ENCODE measurements at places on chromosomes 5 and 9. TPM values are rescaled to one million over a fixed set of nuclear protein-coding genes. Genes with fewer than 3 reads are reported as not detected.

DNA sequence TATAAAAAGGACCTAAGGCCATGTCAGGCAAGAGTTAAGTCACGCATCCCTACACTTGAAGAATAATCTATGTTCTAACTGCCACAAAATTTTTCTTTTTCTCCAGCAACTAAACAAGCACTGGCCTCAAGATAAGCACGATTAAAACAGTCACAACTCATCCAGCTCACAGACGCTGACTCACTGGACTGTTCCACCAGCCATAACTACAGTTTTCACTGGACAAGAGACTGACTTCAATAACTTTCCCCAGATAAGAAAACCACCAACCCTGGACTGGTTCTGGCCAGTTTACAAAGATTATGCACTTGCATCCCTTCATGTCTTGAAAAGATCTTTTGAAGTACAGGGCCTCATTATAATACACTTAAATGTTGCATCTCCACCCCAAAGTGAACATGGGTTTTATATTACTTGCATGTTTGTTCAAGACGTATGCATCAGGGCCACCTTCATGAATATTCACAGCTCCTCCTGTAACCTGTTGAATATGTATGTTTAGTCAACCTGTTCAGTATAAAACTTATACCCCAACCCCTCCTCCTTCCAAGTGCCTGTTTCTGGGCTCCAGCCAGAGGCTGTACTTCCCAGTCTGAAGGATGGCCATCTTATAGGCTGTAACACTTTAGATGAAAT, 129.3 kb upstream of the EPB41L4A start:
- no peak for DNase-seq

GRCh38 chr9:35341585-35341984, 148.3 kb upstream of the RUSC2 start:
- DNase-seq: peak; percentile 13

Gene SHISAL2B
- total RNA-seq: not detected

DNA sequence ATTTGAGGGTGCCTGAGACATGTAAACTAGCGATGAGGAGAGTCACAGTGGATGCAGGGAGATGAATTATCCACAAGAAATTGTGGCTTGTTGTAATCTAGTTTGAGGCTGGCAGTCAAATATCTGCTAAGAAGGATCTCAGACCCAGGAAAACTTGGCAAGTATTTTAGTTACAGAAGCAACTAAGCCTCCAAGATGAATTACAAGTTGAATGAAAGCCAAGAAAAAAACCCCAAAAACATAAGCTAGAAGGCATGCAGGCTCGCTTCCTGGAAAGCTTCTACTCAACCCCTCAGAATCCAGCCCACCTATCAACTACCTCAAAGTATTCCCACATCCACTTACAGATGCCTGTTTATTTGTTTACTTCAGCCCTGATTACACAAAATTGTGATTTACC, 696.9 kb downstream of the MAT2B start:
- no peak for DNase-seq

Gene FBXL7
- 15.3 TPM for total RNA-seq

Gene CDH6
- 18.9 TPM for total RNA-seq

DNA sequence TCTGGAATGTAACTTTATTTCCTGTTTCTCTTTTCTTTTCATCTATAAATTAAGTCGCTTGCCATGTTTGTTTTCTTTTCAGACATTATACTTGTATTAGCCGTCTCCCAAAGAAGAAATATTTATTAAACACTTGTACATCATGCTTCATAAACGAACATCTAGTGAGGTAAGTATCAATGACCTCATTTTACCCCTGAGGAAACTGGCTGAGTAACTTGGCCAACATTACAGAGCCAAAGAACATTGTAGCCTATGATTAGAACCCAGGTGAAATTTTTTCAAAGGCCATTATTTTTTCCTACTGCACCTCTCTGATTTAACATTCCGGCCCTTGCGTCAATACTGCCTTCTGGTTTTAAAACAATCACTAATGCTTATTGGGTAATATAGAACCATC, 4.2 kb downstream of the FREM1 start:
- DNase-seq: no peak

DNA sequence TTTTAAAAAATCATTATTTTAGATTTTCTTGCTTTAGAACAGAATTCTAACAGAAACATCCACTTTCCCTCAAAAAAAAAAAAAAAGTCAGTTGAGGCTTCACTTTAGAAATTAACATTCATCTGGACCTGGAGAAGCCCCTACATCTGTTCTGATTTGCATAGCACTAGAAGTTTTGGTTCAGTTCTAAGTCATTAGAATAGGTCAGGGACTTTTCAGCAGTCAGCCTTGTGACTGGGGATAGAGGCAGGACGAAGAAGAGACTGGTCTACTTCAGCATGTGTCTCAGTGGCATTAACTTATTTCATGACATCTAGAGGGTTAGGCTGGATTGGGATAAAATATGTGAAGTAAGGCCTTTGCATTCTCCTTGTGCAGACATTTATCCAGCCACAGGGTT, 215.8 kb upstream of the DAB2 start:
- DNase-seq: no peak

All from urinary bladder (tissue), 4 donors.